IMR-90 (cell line): ENCODE measurements at places on chromosomes 13 and 19. TPM values are rescaled to one million over a fixed set of nuclear protein-coding genes. Genes with fewer than 3 reads are reported as not detected.
A peak's percentile ranks its signal among the peaks of the same experiment; 100 is the strongest.

DNA sequence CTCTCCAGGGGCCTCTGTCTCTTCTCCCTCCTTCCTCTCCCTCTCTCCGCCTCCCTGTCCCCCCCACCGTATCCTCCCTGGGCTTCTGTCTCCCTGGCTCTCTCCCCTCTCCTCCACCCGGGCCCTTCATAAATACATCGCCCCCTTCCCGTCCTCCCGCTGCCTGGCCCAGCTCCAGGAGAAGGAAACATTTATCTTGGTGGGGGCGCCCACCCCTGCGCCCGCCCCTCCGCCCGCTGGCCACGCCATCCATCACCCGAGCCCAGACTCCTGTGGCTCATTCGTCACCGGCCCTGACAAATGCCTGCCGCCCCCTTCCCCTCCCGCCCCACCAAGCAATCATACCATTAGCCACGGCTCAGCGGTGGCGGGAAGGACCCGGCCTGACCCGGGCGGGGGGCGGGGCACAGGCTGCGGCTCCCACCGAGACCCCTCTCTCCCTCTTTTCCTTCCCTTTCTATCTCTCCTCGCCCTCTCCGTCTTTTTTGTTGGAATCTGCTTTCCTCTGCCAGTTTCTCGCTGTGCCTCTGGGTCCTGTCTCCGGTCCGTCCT, 2.6 kb upstream of the MEIS3 start:
- no peak for DNase-seq

GRCh38 chr19:49224879-49225278, 67.3 kb downstream of the TRPM4 start:
- peak; percentile 57 for DNase-seq

DNA sequence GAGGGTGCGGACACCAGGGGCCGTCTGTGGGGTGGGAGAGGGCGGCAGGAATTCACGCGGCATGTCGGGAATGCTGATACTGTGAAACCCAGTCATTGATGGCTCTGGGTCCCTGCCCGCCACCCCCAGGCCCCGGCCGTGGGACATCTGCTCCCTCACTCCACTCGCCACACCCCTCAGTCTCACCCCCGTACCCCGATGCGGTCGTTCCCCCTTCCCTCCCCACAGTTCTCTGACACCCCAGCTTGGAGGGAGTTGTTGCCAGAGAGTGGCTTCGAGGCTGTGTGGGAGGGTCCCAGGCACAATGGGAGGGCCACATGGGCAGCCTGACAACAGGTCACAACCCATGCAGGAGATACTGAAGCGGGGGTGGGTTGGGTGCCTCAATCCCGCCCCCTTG, 1.8 kb downstream of the MAG start:
- no peak for DNase-seq

Gene LILRB2
- not detected in 2 replicates for total RNA-seq

DNA sequence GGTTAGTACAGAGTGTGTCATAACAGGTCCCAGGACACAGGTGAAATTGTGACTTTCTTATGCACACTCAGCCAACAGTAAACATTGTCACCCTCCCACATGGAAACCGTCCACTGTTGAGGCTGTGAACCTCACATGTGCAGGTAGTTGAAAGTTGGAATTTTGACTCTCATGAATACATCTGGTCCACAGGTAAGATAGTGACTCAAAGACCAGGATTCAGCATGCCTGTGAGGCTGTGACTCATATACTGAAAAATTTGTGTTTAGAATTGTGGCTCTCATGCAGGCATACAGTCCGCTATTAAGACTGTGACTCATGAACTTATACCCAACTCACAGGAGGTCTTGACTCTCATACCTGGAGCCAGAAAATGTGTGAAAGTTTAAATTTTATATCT, 67.8 kb downstream of the ZNF728 start:
- DNase-seq: no peak

DNA sequence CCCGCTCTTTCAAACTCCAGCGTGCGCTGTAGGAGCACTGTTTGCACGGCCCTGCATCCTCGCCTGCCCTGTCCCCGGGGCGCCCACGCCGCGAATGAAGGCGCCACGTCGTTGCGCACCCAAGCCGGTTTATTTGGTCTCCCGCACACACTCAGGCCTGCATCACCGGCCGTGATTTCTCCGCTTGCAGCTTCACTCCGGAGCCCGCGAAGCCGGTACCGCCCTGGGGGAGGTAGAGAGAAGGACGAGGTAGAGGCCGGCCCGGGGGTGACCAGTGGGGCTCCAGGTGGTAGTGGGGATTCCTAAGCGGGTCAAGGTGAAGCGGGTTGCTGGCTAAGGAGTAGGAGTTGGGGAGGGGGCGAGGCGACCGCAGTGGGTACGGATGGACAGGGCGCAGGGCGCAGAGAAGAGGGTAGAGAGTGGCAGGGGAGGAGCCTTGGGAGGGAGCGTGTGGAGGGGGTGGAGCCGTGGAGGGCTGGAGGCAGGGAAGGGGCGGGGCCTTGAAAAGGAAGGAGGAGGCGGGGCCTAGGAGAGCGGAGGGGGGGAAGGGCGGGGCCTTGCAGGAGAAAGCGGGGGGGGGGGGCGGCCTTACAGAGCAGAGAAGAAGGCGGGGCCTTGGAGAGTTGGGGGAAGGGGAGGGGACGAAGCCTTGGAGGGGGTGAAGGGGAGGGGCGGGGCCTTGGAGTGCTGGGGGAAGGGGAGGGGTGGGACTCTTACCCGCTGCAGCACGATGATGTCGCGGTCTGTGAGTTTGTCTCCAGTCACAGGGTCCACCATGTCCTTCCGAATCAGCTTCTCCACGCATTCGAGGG, 24.6 kb downstream of the NOSIP start:
- DNase-seq: no peak

Gene LENG9
- total RNA-seq: 0.83 and 1.1 TPM in 2 replicates

DNA sequence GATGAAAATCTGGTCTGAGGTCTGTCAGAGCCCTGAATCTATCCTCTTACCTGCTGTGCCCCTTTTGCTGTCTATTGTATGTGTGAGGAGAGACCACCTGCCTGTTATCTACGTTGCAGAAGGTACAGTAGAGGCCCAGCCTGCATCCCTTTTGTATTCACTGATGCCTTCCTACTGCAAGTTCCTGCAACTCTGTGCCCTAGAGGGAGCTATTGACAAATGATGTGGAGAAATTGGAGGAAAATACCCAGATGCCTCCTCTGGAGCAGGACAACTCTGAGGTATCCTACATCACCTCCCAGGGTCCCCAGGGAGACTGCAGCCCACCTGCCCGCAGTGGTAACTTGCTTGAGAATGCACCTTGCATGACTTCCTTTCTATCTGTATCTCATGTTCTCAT, 33.7 kb downstream of the SIAH3 start:
- DNase-seq: no peak

DNA sequence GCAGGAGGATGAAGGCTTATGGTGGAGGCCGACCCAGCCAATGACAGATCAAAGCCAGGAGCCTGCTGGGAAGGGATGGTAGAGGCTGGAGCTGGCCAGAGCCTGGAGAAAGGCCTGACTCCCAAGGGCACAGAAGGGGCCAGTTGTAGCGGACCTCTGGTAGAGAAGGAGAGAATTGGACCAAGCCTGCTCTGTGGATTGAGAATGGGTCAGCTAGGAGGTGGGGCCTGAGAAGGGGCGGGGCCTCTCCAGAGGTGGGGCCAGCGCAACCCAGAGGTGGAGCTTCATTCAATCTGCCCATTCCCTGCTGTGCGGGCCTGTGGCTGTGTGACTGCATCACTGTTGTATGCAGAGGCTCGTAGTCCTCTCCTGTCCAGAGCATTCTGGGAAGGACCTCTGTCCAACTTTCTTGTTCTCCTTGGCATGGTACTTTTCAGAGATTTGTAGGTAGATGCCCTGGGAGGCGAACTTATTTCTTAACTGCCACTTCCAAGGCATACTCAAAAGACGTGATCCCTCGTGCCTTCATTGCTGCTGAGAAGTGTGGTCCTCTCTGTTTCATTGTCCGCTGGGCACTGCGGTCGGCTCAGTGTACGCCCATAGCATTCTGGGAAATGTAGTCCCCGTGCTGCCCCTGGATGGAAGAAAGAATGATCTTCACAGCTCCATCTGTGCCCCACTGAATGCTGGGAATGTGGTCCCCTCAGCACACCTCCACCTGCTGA, 6.7 kb downstream of the GRIN2D start:
- DNase-seq: peak; percentile 55

Gene NCAN
- total RNA-seq: not detected in 2 replicates

GRCh38 chr19:40366697-40367561, 18.4 kb downstream of the PLD3 start:
- DNase-seq: peak; percentile 24

Gene BEST2
- total RNA-seq: not detected in 2 replicates

DNA sequence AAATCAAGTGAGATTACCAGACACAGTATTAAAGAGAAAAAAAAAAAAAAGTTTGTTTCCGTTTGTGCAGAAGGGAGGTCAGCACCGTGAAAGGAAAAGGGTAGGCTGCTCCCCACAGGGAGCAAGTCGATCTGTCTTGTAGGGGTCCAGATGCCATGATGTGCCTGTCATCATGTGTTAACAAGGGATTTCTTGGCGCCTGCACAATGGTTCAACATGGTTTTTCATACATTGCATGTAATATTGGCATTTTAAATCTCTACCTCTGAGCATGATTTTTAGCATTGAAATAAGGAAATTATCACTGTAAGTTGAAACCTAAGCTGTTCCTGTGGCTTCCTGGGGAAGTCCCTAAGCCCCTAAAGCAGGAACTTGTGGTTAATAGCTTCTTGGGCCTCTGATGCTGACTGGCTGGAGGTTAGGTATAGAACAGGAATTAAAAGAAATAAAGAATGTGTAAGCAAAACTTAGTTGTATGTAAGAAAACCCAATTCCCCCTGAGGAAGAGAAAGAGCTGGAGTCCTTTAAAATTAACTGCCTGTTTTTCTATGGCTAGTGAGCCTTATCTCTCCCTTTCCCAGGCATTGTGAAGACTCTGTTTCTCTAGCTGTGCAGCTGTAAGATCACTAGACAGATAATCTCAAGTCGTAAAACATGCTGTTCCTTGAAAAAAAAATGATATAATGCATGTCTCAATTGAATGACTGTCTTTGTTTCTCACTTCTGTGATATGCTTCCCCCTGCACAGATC, 7.4 kb upstream of the FCGBP start:
- peak; percentile 38 for DNase-seq

- no peak for DNase-seq
Observed at GRCh38 chr19:19538785-19539166, 711 bp downstream of the CILP2 start.

DNA sequence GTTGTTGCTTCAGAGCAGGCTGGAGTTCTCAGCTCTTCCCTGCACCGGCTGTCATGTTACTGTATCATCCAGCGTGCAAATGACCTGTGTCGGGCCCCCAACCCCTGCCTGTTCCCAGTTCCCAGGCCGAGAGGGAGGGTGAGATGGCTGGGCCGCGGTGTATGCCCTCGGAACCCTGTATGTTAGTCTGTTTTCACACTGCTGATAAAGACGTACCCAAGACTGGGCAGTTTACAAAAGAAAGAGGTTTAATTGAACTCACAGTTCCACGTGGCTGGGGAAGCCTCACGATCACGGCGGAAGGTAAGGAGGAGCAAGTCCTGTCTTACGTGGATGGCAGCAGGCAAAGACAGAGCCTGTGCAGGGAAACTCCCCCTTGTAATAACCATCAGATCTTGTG, 10.9 kb downstream of the TMEM255B start:
- DNase-seq: no peak

- DNase-seq: no peak
Observed at GRCh38 chr13:22061371-22061805, 390.5 kb downstream of the FGF9 start.

Gene MADCAM1
- not detected in 2 replicates for total RNA-seq

Gene OR4F17
- not detected in 2 replicates for total RNA-seq

GRCh38 chr19:38079926-38080380, 144.1 kb downstream of the DPF1 start:
- DNase-seq: peak; percentile 95

DNA sequence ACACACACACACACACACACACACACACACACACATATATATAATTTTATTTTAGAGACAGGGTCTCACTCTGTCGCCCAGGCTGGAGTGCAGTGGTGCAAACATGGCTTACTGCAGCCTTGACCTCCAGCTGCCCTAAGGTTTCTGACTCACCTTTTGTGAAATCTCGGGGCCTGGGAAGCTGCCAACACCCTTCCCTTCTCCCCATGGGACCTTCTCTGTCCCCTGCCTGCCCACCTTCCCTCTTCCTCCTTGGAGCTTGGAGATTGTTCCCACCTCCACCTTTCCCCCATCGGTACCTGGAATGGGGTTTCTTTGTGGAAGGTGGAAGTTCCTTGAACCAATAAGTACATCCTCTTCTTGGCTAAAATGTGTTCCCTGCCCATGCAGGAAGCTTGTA, 6.3 kb downstream of the ARRDC5 start:
- peak; percentile 47 for DNase-seq

- DNase-seq: no peak
Observed at GRCh38 chr13:89822467-89822866, 1525.0 kb upstream of the MIR17HG start.

Gene PBX4
- total RNA-seq: 0.90 and 1.4 TPM in 2 replicates
